ENCODE measurements at places on chromosomes 13 and 19. TPM values are rescaled to one million over a fixed set of nuclear protein-coding genes. Genes with fewer than 3 reads are reported as not detected.

Gene ZNF266
- 31.7 TPM for total RNA-seq

- DNase-seq: peak; percentile 36
- H3K27me3 ChIP-seq: no peaks in the 10 kb centered on the region
- no peak overlapping the region for H3K4me3 ChIP-seq
Measured at GRCh38 chr19:45632468-45633196, 6.6 kb downstream of the EML2 start.

- no peaks in the 10 kb centered on the region for H3K4me1 ChIP-seq
- no peaks in the 10 kb centered on the region for H3K36me3 ChIP-seq
- no peak for DNase-seq
- peaks cover 4% of the 10 kb centered on the region for H3K27me3 ChIP-seq
- no peak overlapping the region for H3K4me3 ChIP-seq
Measured at GRCh38 chr13:38606699-38607535, 80.0 kb upstream of the FREM2 start.

DNA sequence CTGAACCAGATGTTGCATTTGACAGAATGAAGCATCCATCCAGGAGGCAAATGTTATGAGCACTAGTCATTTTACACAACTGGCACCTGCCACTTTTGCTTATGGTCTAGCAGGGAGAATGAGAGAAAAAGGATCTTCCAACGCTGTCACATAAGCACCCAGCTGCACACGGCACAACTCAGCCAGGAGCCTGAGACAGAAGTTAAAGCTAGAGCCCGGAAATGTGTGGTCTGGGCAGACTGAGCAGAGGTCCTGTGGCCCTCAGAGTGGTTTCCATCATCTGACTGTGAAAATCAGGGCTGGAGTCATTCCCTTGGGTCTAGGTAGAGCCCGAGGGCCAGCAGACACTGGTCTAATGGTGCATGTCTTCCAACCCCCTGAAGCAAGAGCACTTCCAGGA lies 78.4 kb upstream of the XPO4 start:
- H3K27ac ChIP-seq: no peak overlapping the region
- H3K36me3 ChIP-seq: no peaks in the 10 kb centered on the region
- no peak overlapping the region for H3K4me3 ChIP-seq
- no peak for DNase-seq
- H3K4me1 ChIP-seq: peaks cover 1% of the 10 kb centered on the region

Data from activated CD4-positive, alpha-beta T cell treated with anti-CD3 and anti-CD28 coated beads, Interleukin-2, amount 10 ng/mL, durations not matched to agents 7 days and 5 days (primary cell).